Lung (tissue), 17 donors: ENCODE measurements at places on chromosomes 13 and 19.
A peak's percentile ranks its signal among the peaks of the same experiment; 100 is the strongest.

DNA sequence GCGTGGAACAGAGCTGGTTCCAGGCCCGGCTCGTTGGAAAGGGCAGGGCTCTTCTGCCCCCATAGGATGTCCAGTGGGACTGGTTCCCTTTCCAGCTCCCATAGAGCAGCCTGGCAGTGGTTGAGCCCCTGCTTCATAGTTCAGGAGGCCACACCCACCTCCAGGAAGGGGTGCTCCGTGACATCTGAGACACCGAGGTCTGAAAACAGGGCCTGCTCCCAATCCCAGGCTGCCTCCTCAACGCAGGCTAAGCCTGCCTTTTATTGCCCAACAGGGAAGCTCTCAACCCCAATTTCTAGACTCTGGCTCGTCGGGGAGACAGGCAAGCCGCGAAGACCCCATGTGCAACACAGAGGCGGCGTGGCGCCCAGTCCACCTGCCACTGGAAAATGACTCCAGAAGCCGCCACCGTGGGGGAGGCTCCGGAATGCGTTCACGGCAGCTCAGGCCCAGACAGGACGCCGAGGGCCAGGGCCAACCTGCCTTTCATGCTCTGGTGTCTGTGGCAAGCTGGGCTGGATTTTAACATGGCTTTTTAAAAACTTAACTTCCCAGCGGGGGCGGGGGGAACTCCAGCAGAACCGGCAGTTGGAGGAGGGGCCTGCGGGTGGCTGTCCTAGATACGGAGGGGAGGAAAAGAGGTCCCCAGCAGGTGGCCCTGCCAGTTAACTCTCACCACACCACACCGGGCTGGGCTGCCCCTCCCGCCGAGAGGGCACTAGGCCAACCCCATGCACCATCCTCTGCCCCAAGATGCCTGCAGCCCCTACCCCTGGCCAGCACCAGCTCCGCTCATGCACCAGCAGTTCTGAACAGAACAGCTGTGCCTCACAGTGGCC is 17.9 kb upstream of the TINCR start:
- peak; percentile 52 for DNase-seq

DNA sequence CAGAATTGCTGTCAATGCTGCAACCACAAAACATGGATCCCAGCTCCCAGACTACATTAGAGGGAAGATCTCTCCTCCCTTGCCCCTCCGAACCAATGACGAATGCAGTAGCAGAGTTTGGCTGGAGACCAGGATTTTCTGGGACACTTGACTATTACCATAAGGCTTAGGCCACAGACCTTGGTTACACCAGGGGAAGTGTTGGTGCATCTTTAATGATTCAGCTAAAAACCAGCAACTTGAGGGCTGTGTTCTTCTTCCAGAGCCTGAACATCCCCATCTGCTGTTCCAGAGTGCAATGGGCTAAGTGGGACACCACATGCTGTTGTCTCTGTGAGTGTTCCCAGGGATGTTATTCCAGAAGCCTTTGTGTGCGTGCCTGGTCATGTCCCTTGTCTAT is 528.2 kb downstream of the LMO7 start:
- no peak for DNase-seq

GRCh38 chr19:41352609-41353465 is 885 bp downstream of the TGFB1 start:
- DNase-seq: peak; percentile 48

- no peak for DNase-seq
These were observed 1705.0 kb downstream of the OLFM4 start for GRCh38 chr13:54733639-54734038.

DNA sequence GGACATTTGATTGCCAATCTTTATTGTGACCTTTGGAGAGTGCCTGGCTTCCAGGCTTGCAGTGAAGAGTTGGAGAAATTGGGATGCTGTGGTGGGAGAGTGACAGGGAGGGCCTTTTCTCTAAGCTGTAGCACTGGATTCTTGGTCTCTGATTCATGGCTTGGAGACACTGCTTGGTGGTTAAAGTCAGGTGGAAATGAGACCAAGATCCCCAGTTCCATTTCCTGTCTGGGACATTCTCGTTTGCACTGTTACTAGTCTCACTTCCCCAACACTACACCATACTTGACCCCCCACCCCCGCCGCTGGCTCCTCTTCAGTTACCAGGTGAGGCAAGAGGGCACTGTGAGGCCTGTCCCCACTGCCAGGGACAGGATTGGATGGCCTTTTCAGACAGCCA is 2.9 kb downstream of the SUPT5H start:
- no peak for DNase-seq

DNA sequence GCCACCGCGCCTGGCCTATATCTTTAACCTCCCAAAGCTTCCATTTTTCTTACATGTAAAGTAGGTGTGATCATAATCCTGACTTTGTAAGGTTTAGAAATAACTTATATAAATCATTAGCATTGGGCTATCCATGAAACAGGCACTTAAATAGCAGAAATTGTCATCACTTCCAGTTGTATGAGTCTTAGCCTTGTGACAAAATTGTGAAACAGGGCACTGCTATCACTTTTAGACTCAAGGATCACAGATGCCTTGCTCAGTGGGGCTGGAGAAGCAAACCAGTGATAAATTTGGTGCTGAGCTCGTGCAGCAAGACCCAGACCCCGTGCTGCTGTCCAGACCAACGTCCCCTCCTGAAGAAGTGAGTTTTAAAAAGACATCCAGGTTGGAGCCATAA is 209.7 kb downstream of the KATNAL1 start:
- no peak for DNase-seq

DNA sequence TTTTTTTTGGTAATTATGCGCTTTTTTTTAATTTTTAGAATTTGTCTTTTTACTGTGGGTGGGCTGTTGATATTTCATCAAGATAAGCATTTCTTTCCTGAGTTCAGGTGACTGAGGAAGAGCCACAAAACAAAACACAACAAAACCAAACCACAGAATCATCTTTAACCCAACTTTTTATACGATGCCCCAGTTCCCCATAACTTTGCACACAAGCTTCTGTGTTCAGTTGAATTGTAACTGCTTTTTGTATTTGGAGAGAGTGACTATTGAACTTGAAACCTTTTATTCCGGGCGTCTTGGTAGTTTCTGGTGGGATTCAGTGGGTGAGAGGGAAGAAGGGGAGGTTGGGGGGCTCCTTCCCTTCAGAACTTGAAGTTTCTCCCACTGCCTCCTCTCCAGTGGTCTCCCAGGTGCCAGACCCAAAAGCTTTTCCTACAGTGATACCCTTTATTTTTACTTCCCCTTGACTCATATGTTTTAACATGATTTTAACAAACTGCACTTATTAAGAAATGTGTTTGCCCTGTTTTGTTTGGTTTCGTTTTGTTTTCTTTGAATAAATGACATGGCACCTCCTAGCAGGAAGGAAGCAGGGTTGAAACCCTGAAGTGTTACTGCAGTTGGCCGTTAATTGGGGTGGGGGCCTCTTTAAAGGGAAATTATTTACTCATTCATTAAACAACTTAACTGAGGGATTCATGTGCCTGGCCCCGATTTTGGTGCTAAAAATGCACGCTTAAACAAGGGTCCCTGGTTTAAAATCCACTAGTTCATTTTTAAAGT is 2.7 kb upstream of the CCDC97 start:
- no peak for DNase-seq

- peak; percentile 93 for DNase-seq
These were observed 34.6 kb upstream of the KATNAL1 start for GRCh38 chr13:30341815-30342570.

DNA sequence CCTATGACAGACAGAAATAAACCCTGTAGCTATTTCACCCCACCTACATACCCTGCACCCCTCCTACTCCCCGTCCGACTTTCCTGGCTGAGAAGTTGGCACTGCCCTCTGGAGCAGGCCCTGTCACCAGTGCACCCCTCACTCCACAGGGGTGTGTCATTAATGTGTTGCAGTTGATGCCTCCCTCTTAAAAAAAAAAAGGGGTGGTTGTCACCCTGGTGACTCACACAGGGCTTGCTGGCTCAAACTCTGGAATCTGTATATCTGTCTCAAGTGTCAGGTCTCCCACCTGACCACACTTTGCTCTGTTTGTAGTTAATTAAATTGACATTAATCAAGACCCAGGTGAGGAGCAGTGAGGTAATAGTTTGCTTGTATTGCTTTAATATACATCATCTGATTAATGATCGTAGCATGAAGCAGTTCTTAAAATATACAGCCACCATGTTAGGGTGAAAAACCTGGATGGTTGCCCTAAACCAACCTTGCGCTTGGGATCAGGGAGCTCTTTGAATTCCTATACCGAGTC is 2.0 kb upstream of the GATAD2A start:
- DNase-seq: no peak

GRCh38 chr19:3192684-3193083 is 7.0 kb downstream of the NCLN start:
- DNase-seq: no peak

DNA sequence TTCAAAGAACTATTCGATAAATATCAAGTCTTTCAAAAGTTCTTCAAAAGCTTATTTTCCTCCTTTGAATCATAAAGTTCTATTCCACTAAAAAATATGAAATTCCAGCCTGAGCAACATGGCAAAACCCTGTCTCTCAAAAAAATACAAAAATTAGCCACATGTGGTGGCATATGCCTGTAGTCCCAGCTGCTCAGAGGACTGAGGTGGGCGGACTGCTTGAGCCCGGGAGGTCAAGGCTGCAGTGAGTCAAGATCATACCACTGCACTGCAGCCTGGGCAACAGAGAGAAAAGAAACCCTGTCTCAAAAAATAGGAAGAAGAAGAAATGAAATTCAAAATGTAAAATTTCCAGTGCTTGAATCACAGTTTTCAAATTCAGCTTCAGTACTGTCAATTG is 24.6 kb downstream of the CAB39L start:
- DNase-seq: no peak

DNA sequence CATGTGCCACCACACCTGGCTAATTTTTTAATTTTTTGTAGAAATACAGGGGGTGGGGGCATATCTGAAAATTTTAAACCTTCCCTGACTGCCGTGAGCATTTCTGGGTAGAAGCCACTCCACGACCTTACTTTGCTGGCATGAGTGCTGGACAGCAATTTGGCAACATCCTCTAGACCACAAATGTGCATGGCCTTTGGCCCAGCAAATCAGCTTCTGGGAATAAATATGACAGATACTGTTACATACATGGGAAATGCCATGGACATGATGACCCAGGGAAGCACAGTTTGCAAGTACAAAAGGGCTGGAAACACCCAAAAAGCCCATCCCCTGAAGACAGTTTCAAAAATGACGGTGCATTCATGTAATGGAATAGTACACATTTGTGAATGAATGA is 3.2 kb upstream of the PVR start:
- DNase-seq: no peak

DNA sequence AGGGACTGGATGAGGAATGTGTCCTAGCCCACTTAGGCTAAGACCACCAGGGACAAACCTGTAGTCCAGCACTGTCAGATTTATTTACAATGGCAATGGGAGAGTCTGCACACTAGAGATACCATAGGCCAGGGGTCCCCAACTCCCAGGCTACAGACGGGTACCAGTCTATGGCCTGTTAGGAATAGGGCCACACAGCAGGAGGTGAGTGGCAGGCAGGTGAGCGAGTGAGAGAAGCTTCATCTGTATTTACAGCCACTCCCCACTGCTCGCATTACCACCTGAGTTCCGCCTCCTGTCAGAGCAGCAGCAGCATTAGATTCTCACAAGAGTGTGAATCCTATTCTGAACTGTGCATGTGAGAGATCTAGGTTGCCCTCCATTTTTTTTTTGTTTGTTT is 2.4 kb downstream of the THAP8 start:
- DNase-seq: no peak

- no peak for DNase-seq
These were observed 41.2 kb upstream of the ZNF835 start for GRCh38 chr19:56712611-56713276.

DNA sequence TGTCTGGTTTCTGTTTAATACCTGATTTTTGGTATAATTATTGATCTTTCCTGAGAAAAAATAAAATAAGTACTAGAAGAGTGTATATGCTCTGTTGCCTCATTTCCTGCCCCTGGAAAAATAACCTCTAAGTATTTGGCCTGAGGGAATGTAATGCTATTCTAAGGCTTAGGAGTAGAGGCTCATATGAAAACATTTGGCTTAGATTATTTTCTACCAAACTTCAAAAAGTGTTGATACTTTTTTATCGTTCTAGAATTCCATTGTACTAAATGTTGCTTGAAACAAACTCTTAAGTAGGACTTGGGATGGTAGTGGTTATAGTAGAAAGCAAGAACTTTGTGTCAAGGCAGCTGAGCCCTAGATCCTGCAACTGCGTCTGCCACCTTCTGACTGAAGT is 57.8 kb downstream of the COG3 start:
- no peak for DNase-seq

GRCh38 chr19:12155324-12155860 is 1.1 kb downstream of the ZNF625 start:
- peak; percentile 41 for DNase-seq

GRCh38 chr13:98927951-98928927 is 49.6 kb downstream of the DOCK9 start:
- peak; percentile 61 for DNase-seq

DNA sequence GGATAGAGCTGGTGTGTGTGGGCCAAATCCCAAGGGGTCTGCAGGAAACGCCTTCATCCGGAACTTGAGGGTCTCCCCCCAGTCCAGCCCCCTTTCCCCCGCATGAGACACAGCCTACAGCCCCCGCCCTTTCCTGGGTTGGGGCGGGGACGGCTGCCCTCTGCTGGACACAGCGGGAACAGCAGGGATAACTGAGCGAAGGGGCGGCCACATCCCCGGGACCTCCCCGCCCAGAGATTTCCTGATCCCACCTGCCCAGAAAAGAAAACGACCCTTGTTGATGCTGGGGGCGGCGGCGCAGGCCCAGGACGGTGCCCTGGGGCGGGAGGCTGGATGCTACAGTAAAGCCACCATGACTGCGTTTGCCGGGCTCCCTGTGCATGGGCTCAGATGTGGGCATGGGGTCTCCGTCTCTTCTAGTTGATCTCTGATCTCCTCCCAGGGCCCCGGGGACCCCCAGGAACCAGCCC is 14.2 kb downstream of the ONECUT3 start:
- DNase-seq: peak; percentile 38

GRCh38 chr13:35851356-35851755 is 279.8 kb downstream of the DCLK1 start:
- no peak for DNase-seq

- peak; percentile 67 for DNase-seq
These were observed 22.1 kb upstream of the POMP start for GRCh38 chr13:28636677-28637317.

DNA sequence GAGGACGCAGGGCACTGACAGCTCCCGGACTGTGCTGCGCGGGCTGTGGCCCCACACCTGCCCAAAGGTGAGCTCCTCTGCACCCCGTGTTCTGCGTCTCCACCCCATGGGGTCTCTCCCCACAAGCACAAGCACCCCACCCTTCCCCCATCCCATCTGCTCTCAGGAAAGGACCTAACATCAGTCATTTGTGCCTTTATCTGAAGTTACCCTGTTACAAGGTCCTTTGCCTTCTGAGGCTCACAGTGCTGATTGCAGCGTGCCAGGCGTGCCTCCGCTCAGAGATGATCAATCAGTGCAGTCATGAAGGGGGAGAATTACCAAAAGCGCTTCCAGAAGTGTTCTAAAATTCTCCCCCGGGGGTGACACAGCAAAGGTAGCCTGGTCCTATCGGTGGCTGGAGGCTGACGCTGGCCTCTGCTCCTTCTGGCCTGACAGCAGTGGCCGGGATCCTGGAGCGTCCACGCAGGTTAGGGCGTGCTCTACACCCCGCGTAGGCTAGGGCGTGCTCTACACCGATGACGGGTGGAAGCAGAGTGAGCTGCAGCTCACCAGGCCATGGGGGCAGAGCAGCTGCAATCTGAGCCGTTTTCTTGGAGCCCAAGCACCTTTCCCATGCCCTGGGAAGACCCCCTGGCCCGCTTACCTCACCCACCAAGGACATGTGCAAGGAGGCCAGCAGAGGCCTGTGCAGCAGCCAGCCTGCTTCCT is 84.7 kb upstream of the TM9SF2 start:
- no peak for DNase-seq
